ENCODE measurements at places on chromosomes 3 and 15. TPM values are rescaled to one million over a fixed set of nuclear protein-coding genes. Genes with fewer than 3 reads are reported as not detected.
A peak's percentile ranks its signal among the peaks of the same experiment; 100 is the strongest.

Gene MITF
- 10.4 TPM for total RNA-seq

Gene SLC25A26
- total RNA-seq: 21.7 TPM

Gene DNAH12
- 2.8 TPM for total RNA-seq

Gene IDH2
- total RNA-seq: 111 TPM

Gene CD47
- total RNA-seq: 102 TPM

Gene CPNE4
- 12.9 TPM for total RNA-seq

Gene CCDC13
- 15.0 TPM for total RNA-seq

- H3K27ac ChIP-seq: no peak overlapping the region
- H3K36me3 ChIP-seq: peaks cover 3% of the 10 kb centered on the region
- H3K27me3 ChIP-seq: no peaks in the 10 kb centered on the region
- DNase-seq: peak; percentile 35
- no peak overlapping the region for H3K4me3 ChIP-seq
These were observed 207.7 kb downstream of the ATP10A start for GRCh38 chr15:25655207-25655948.

DNA sequence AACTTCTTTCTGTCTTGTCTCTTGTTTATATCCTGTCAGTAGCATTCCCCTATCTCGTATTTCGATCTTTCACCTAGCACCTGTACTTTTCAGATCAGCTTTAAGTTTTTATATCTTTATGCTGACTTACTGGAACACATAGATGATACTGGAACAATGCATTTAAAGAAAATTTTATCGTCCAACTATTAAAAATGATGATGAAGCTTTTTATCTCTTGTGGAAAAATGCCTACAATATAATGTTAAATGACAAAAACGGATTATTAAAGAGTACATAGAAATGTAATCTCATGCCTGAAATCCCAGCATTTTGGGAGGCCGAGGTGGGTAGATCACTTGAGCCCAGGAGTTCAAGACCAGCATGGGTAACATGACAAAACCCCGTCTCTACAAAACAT, 139.5 kb downstream of the ZPLD1 start:
- no peaks in the 10 kb centered on the region for H3K27me3 ChIP-seq
- no peak overlapping the region for H3K4me3 ChIP-seq
- H3K36me3 ChIP-seq: no peaks in the 10 kb centered on the region
- H3K4me1 ChIP-seq: no peaks in the 10 kb centered on the region

GRCh38 chr15:74816624-74817369, 4.2 kb downstream of the LMAN1L start:
- no peaks in the 10 kb centered on the region for H3K36me3 ChIP-seq
- no peak for DNase-seq
- no peaks in the 10 kb centered on the region for H3K27me3 ChIP-seq
- H3K4me3 ChIP-seq: no peak overlapping the region
- peaks cover 30% of the 10 kb centered on the region for H3K4me1 ChIP-seq
- H3K27ac ChIP-seq: no peak overlapping the region

DNA sequence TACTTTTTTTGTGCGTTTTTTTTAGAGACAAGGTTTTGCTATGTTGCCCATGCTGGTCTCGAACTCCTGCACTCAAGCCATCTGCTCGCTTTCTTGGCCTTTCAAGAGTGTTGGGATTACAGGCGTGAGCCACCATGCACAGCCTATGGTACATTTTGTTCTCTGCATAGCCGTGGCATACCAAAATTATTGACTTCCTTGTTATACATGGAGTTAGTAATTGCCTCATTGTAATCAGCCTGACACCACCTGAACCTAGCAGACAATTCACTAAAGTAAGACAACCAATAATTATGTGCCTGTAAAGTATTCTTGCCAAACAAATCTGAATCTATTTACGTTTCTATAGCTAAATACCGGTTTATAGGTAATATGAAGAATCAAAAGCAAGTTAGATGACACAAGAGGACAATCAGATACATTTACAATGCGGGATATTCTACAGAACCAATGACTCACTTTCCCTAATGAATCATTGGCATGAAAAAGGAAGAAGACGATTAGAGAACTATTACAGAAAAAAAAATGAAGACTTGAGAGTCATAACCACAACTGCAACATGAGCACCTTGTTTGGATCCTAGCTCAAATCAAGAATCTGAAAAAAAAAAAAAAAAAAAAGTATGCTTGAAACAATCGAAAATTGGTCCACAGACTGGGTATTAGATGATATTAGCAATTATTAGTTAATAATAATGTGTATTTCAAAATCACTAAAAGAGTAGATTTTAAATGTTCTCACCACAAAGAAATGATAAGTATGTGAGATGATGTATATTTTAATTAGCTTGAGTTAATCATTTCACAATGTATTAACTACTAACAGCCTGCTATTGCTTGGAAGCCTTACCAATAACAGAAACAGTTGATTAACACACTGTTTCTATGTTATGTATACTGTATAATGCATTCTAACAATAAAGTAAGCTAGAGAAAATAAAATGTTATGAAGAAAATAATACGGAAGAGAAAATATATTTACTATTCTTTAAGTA, 7.1 kb downstream of the GUCA1C start:
- H3K27ac ChIP-seq: no peak overlapping the region
- H3K27me3 ChIP-seq: no peaks in the 10 kb centered on the region
- H3K4me1 ChIP-seq: no peaks in the 10 kb centered on the region
- H3K4me3 ChIP-seq: no peak overlapping the region

DNA sequence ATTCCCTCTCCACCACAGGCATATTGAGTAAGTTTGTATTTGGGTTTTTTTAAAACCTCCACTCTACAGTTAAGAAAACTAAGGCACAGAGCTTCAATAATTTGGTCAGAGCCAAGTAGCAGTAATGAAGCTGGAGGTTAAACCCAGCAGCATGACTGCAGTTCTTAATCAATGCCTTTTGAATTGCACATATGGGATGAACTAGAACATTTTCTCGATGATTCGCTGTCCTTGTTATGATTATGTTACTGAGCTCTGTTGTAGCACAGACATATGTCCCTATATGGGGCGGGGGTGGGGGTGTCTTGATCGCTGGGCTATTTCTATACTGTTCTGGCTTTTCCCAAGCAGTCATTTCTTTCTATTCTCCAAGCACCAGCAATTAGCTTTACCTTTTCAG, 1.6 kb upstream of the CCR5 start:
- H3K36me3 ChIP-seq: no peaks in the 10 kb centered on the region
- H3K27ac ChIP-seq: no peak overlapping the region
- H3K27me3 ChIP-seq: no peaks in the 10 kb centered on the region
- H3K4me1 ChIP-seq: no peaks in the 10 kb centered on the region

- peak; percentile 12 for DNase-seq
- H3K36me3 ChIP-seq: peaks cover 18% of the 10 kb centered on the region
- no peak overlapping the region for H3K27ac ChIP-seq
- peak overlapping the region; percentile 61 for H3K4me3 ChIP-seq
These were observed 635 bp downstream of the TUBGCP5 start for GRCh38 chr15:23038726-23039142.

GRCh38 chr15:80231371-80231770, 20.6 kb downstream of the CTXND1 start:
- H3K27me3 ChIP-seq: no peaks in the 10 kb centered on the region
- peaks cover 7% of the 10 kb centered on the region for H3K4me1 ChIP-seq
- H3K27ac ChIP-seq: no peak overlapping the region
- H3K4me3 ChIP-seq: no peak overlapping the region

DNA sequence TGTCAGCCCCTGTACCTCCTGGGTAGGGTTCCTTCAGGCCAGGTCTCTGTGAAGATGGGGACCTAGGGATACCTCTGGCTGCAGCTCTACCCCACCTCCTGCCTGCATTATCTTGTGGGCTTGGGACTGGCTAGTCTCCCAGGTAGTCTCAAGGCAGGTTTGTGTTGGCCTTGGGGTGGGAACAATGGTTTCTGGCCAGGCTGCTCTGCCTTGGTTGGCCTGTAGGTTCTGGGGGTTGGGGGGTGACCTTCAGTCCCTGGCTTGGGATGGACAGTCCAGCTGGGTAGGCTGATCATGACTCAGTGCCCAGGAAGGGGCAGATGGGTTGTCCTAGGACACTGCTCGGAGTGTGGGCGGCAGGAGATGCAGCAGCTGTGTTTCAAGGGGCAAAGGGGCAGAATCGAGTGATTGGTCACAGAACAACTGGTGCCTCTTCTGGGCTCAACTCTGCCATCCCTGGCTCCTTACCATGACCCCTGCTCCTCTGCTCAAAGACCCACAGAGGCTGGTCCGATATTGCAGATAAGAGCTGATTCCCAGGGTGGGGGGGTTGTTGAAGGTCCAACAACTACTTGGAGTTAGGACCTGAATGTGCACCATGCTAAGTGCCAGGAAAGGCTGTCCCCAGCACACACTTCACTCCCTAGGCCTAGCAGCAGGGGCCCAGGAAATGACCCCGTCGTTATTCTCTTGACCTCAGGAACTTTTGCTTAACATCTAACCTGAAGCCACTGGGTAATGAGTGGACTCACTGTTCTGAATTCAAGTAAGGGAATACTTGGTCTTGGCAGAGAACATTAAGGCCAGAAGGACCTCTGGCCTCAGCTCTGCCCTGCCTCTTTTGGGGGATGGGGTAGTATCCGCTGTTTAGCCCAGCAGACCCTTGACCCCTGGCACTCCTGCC, 18.1 kb upstream of the BSN start:
- H3K27me3 ChIP-seq: no peaks in the 10 kb centered on the region
- H3K4me1 ChIP-seq: peaks cover 66% of the 10 kb centered on the region
- peaks cover 27% of the 10 kb centered on the region for H3K36me3 ChIP-seq
- peak overlapping the region; percentile 65 for H3K27ac ChIP-seq
- no peak overlapping the region for H3K4me3 ChIP-seq

GRCh38 chr3:178182337-178182779, 353.9 kb upstream of the KCNMB2 start:
- H3K36me3 ChIP-seq: no peaks in the 10 kb centered on the region
- peaks cover 7% of the 10 kb centered on the region for H3K4me1 ChIP-seq
- no peaks in the 10 kb centered on the region for H3K27me3 ChIP-seq

DNA sequence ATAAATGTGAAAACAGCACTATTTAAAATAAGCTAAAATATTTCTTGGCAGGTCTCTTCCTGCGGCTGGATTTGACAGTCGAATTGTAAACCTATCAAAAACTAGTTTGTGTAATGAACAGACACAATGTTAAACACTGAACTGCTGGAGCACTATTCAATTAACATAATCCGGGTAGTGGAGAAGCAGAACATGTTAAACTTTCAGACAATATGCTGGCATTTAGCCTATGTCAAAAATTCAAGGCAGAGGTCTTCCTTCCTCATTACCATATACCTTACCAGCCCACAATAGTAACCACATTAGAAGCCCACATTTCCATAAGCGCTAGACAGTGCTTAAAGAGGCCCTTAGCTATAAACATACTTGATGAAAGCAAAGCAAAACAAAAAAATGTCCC, 1042.9 kb downstream of the ROBO1 start:
- H3K36me3 ChIP-seq: no peaks in the 10 kb centered on the region
- H3K4me1 ChIP-seq: peaks cover 3% of the 10 kb centered on the region
- no peak overlapping the region for H3K27ac ChIP-seq
- no peak for DNase-seq

GRCh38 chr3:13069495-13069894, 3.7 kb downstream of the IQSEC1 start:
- H3K4me3 ChIP-seq: no peak overlapping the region
- no peak overlapping the region for H3K27ac ChIP-seq
- H3K36me3 ChIP-seq: peaks cover 17% of the 10 kb centered on the region
- peaks cover 87% of the 10 kb centered on the region for H3K4me1 ChIP-seq
- peaks cover 8% of the 10 kb centered on the region for H3K27me3 ChIP-seq

DNA sequence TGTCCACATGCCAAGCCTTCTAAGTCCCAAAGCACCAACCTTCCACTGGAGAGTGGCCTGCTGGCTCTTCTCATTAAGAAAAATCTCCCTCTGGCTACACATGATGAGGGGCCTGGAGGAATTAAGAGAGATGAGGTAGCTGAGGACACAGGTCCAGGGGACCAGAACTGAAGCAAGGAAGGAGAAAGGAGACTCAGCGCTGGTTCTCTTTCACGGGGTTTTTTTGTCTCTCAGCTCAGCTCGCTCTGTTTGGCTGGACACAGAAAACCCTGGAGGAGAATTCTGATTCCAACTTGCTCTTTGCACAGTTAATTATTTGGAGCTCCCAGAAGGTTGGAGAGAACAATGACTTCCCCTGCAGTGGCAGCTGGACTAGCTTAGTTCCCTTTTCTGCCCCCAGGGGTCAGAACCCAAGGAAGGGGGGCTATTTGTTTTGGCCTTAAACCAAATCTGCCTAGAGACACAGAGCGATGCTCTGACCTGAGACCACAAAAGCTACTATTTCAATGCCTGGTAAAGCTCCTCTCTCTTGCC, 507.6 kb downstream of the FHIT start:
- H3K4me3 ChIP-seq: no peak overlapping the region
- no peaks in the 10 kb centered on the region for H3K36me3 ChIP-seq
- peak; percentile 35 for DNase-seq

- peak; percentile 59 for DNase-seq
- peak overlapping the region; percentile 37 for H3K27ac ChIP-seq
- H3K27me3 ChIP-seq: no peaks in the 10 kb centered on the region
- no peak overlapping the region for H3K4me3 ChIP-seq
- no peaks in the 10 kb centered on the region for H3K36me3 ChIP-seq
- H3K4me1 ChIP-seq: no peaks in the 10 kb centered on the region
These were observed 12.9 kb upstream of the TPM1 start for GRCh38 chr15:63029676-63030075.

GRCh38 chr3:78201091-78201490, 1161.2 kb downstream of the ROBO2 start:
- no peak overlapping the region for H3K27ac ChIP-seq
- no peak overlapping the region for H3K4me3 ChIP-seq
- no peak for DNase-seq
- H3K27me3 ChIP-seq: no peaks in the 10 kb centered on the region
- no peaks in the 10 kb centered on the region for H3K36me3 ChIP-seq

DNA sequence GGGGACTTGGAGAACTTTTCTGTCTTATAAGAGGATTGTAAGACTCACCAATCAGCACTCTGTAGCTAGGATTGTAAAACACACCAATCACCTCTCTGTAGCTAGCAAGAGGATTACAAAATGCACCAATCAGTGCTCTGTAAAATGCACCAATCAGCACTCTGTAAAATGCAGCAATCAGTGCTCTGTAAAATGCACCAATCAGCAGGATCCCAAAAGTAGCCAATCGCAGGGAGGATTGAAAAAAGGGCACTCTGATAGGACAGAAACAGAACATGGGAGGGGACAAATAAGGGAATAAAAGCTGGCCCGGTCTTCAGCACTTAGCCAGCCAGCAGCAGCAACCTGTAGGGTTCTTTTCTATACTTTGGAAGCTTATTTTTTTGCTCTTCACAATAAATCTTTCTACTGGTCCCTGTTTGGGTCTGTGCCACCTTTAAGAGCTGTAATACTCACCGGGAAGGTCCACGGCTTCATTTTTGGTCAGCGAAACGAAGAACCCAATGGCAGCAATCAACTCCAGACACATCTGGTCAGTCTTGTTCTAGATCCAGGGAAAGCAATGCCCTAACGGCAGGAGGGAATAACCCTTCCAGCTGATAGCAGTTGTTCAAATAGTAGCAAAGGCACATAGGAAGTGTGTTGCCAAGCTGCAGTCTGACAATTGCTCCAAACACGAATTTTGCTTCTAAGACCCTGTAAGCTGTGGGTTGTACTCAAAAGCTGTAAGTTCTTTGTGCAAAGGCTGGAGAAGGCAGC, 135.6 kb downstream of the TJP1 start:
- no peak overlapping the region for H3K27ac ChIP-seq
- H3K27me3 ChIP-seq: no peaks in the 10 kb centered on the region
- H3K4me1 ChIP-seq: peaks cover 18% of the 10 kb centered on the region
- peaks cover 3% of the 10 kb centered on the region for H3K36me3 ChIP-seq

All from spinal cord (tissue), 10 donors.